ENCODE measurements at places on chromosomes 5 and 9.

DNA sequence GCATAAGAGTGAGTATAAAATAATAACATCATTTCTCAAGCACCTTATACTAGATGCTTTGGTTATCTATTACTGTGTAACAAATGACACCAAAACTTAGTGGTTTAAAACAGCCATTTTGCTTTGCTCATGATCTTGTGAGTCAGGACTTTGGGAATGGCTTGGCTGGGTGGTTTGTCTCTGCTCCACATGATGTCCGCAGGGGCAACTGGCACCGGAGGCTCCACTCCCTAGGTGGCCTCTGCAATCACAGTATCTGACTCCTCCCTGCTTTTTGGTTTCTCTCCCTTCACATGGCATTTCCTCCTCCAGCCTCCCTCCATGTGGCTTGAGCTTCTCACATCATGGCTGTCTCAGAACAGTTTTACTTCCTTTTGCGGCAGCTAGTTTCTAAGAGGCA is 259.5 kb downstream of the GAS1 start:
- DNase-seq: no peak

GRCh38 chr5:138273834-138274188 is 610 bp downstream of the GFRA3 start:
- DNase-seq: no peak

DNA sequence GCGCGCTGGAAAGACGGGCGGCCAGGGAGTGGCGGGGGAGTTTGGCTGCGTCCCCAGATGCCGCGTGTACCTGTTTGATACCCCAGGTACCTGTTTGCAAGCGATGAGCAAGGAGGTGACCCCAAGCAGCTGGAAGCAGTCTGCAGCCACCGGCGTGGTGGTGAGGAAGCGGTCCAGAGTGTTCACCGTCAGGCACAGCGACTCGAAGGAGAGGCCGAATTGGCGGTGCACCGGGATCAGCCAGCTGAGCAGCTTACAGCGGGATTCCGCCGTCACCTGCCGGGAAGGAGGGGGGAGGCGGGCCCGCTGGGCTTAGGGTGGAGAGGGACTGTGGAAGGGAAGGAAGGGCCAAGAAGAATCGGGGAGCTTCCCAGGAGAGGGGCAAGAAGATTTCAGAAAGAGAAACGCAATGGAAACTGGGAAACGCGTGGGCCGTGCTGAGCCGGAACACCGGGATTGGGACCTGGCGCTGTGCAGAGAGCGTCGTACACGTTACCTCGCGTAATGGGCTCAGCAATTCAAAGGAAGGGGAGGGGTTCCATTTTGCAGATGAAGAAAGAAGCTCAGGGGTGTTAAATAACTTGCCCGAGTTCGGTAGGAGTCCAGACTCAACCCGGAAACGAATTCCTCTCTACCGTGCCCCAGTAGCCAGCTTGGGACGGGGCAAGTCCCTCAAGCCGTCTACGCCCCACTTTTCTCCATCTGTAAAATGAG is 980 bp downstream of the CCNO start:
- DNase-seq: no peak

- DNase-seq: no peak
Measured at GRCh38 chr5:40172721-40173120, 507.0 kb upstream of the PTGER4 start.

GRCh38 chr9:114264806-114265550 is 57.9 kb upstream of the ORM1 start:
- DNase-seq: no peak

DNA sequence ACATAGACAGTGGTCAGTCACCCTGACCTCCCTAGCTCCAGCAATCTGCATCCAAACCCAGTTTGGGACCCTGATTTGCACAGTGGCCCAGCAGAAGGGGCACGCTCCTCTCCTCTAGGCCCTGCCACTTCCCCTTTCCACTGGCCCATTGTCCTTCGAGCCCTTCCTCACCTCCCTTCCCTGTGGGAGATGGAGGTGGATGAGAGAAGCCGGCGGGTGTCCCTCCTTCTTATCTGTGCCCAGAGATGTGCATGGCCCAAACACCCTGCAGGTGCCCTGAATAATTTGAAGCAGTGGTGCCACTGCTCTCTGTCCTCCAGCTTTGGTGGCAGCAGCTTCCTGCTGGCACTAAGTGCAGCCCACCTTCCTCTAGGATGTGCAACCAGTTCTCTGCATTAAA is 140.0 kb downstream of the BARX1 start:
- no peak for DNase-seq

- no peak for DNase-seq
Measured at GRCh38 chr9:77616191-77616590, 31.9 kb downstream of the GNA14 start.

GRCh38 chr5:135216471-135217343 is 182.3 kb downstream of the MACROH2A1 start:
- DNase-seq: peak; percentile 38

GRCh38 chr5:151195622-151196021 is 28.3 kb downstream of the CCDC69 start:
- no peak for DNase-seq

GRCh38 chr5:11760934-11761603 is 143.2 kb downstream of the CTNND2 start:
- no peak for DNase-seq

Data from osteocyte (in vitro differentiated cells).